ENCODE measurements at places on chromosomes 4 and X.

DNA sequence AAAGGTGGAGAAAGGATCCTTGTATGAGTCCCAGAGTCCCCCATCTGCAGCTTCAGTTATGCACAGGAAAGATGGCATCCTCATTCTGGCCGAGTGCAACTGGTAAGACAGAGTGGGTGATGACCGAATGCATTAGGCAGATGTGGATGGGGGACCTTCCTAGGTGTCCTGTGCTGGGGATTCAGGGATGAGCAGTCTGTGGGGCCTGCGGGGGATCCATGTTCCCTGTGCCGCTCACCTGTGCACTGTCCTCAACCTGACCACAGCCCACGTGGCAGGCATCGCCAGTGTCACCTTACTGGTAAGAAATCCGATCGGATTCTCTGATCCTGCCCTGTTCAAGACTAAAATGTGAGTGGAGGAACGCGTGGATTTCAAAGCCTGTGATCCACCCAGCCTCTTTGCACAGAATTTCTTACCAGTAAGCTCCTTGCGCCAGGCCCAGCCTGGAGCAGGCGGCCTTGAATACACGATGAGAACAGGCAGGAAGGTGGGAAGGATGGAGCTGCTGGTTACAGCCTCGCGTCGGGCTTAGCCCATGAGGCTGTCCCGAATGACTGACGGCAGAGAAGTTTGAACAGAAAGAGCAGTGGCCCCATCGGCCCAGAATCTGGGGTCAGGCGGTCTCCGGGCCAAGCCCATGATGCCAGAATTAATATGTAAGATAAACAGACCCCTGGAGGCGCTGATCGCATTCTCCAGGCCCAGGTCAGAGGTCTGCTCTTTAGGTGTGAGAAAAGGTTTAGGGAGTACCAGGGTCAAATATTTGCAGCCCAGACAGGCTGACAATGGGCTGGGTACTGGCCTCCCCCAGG is 56.5 kb downstream of the CPZ start:
- DNase-seq: no peak

- no peak for DNase-seq
Observed at GRCh38 chr4:100367451-100367850, 150.4 kb downstream of the EMCN start.

GRCh38 chr4:52032005-52032404 is 6.1 kb downstream of the SGCB start:
- no peak for DNase-seq

- no peak for DNase-seq
Observed at GRCh38 chr4:175252642-175253041, 334.5 kb downstream of the ADAM29 start.

Data from stimulated activated CD4-positive, alpha-beta T cell treated with anti-CD3 and anti-CD28 coated beads, Interleukin-4, amount 100 ng/mL, for 1 hour (primary cell).